ENCODE measurements at places on chromosomes 2 and 18.

DNA sequence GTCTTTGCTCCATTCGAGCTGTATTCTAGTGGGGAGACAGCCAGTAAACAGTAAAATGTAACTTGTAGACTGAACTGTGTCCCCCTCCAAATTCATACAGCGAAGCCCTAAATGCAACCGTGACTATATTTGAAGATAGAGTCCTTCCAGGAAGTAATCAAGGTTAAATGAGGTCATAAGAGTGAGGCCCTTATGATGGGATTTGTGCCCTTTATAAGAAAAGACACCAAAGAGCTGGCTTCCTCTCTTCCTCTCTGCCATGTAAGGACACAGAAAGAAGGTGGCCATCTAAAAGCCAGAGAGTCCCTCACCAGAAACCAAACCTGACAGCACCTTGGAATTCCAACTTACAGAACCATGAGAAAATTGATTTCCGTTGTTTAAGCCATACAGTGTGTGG lies 31.4 kb downstream of the GPR75 start:
- DNase-seq = no peak

- no peak for DNase-seq
These were observed 144.0 kb upstream of the GPC1 start for GRCh38 chr2:240291337-240292034.

- DNase-seq = no peak
These were observed 5.4 kb downstream of the PID1 start for GRCh38 chr2:229265727-229266126.

- no peak for DNase-seq
These were observed 143.8 kb upstream of the APCDD1 start for GRCh38 chr18:10310626-10311025.

- no peak for DNase-seq
These were observed 31.4 kb upstream of the CD226 start for GRCh38 chr18:69978732-69979715.

GRCh38 chr2:5818961-5819600 lies 126.9 kb downstream of the SOX11 start:
- no peak for DNase-seq

- no peak for DNase-seq
These were observed 92.3 kb upstream of the THUMPD2 start for GRCh38 chr2:39871291-39871761.

- no peak for DNase-seq
These were observed 167.5 kb downstream of the ETAA1 start for GRCh38 chr2:67564626-67565025.

DNA sequence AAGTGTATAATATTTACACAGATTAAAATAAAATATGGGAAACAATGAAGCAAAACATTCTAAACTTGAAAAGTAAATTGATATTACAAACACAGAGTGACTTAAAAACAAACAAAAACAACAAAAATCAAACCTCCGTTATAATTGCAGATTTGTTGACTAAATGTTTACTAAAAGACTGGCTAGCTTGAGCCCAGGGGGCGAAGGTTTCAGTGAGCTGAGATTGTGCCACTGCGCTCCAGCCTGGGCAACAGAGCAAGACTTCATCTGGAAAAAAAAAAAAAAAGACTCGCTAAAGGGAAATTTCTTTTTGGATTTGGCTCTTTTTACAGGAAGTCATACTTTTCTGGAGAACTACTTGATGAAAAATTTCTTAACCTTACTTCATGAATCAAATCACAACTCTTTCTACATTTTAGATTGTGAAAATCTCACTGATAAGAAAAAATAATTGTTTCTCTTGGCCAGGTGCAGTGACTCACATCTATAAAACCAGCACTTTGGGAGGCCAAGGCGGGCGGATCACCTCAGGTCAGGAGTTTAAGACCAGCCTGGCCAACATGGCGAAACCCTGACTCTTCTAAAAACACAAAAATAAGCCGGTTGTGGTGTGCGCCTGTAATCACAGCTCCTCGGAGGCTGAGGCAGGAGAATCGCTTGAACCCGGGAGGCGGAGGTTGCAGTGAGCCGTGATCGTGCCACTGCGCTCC lies 9.7 kb downstream of the TFPI start:
- no peak for DNase-seq

- no peak for DNase-seq
These were observed 763 bp upstream of the OLA1 start for GRCh38 chr2:174248998-174249592.

All from HL-60 (cell line).